ENCODE measurements at places on chromosomes 1 and 21. TPM values are rescaled to one million over a fixed set of nuclear protein-coding genes. Genes with fewer than 3 reads are reported as not detected.
A peak's percentile ranks its signal among the peaks of the same experiment; 100 is the strongest.

Gene ENO1
- total RNA-seq, result 3,632 TPM

Gene PTGS2
- 4.0 TPM for total RNA-seq

GRCh38 chr1:169648709-169649108 is 18.8 kb upstream of the SELP start:
- DNase-seq, result no peak

- no peak for DNase-seq
These were observed 1.2 kb downstream of the FHAD1 start for GRCh38 chr1:15248216-15248615.

DNA sequence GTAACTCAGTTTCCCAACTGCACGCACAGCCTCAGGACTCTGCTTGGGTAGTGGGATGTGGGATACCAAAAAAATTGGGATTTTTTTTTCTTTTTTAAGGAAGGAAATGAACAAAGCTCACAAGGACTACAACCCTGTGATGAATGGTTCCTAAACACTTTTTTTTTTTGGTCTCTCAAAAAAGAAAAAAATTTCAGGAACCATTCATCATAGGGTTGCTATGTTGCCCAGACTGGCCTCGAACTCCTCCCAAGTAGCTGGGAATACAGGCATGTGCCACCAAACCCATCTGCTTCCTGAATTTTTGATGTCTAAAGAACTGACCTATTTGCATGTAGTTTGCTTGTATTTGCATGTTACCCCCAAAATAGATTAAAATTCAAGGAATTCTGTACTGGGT is 6.8 kb downstream of the MINDY1 start:
- DNase-seq, result no peak

DNA sequence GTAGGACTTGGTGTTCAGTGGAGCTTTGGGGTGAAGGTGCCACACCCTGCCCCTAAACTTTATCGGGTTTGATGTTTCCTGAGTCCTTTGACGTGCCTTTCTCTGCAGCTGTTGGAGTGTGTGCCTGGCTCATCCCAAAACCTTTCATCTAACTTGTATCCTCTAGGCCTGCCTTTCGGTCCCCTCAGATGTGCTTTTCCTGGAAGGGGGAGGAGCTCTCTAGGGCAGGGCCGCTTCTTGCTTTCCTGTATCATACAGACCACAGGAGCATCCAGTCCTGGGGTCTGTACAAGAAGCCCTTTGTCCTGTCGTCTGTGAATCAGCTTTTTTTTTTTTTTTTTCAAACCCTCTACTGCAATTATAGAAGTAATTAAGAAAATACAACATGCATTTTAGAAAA is 35.7 kb downstream of the PTGFRN start:
- DNase-seq, result peak; percentile 25

DNA sequence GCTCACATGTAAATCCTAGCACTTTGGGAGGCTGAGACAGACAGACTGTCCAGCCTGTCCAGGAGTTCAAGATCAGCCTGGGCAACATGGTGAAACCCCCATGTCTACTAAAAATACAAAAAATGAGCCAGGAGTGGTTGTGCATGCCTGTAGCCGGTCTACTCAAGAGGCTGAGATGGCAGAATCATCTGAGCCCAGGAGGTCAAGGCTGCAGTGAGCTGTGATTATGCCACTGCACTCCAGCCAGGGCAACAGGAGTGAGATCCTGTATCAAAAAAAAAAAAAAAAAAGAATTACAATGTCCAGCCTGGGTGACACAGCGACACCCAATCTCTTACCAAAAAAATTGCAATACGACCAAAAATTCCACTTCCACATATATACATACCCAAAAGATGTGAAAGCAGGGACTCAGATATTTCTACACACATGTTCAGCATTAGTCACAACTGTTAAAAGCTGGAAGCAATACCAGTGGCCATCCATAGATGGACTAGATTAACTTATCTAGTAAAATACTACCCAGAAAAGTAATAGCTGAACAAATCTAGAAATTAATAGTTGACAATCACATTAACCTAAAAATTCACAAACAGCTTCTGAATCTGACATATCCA is 49.2 kb downstream of the ASH1L start:
- DNase-seq, result no peak

Gene FAM177B
- total RNA-seq, result not detected

- DNase-seq, result no peak
These were observed 25.7 kb upstream of the PEX10 start for GRCh38 chr1:2438038-2438437.

Gene TBX15
- 0.20 TPM for total RNA-seq

- DNase-seq, result no peak
These were observed 263.2 kb downstream of the KCTD3 start for GRCh38 chr1:215830226-215830810.

DNA sequence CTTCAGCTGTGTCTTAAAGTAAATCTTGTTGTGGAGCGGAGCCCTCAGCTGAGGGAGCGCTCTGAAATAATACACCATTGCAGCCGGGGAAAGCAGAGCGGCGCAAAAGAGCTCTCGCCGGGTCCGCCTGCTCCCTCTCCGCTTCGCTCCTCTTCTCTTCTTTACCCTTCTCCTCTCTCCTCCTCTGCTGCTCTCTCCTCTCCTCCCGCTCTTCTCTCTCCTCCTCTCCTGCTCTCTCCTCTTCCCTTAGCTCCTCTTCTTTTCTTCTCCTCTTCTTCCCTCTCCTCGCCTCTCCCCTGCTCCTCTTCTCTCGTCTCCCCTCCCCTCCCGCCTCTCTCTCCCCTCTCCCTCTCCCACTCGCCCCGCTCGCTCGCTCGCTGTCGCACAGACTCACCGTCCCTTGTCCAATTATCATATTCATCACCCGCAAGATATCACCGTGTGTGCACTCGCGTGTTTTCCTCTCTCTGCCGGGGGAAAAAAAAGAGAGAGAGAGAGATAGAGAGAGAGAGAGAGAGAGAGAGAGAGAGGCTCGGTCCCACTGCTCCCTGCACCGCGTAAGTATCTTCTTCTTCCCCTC is at the start of gene PROX1:
TSS of gene PROX1 (plus strand) at position 47 of the 580 bp plus-strand sequence. CDS start 8,563 bp downstream, outside the sequence.
- DNase-seq, result peak; percentile 75

- DNase-seq, result no peak
These were observed 2.3 kb downstream of the FGR start for GRCh38 chr1:27632387-27633297.

GRCh38 chr1:243799908-243800307 is 50.1 kb downstream of the AKT3 start:
- no peak for DNase-seq

DNA sequence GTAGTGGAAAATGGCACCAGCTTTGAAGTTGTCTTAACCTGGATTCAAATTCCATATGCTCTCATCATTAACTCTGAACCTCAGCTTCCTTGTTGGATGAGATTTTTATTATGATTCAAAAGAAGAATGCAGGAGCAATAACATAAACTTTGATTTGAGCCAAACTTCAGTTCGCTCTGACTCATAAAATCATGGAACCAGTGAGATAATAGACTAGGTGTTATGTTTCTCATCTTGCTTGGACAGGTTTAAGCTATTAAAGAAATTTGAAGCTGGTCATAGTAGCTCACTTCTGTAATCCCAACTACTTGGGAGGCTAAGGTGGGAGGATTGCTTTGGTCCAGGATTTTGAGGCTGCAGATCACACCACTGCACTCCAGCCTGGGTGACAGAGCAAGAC is 172.8 kb downstream of the CLEC20A start:
- DNase-seq, result peak; percentile 21

- DNase-seq, result no peak
These were observed 226.4 kb downstream of the NRIP1 start for GRCh38 chr21:14838400-14838799.

DNA sequence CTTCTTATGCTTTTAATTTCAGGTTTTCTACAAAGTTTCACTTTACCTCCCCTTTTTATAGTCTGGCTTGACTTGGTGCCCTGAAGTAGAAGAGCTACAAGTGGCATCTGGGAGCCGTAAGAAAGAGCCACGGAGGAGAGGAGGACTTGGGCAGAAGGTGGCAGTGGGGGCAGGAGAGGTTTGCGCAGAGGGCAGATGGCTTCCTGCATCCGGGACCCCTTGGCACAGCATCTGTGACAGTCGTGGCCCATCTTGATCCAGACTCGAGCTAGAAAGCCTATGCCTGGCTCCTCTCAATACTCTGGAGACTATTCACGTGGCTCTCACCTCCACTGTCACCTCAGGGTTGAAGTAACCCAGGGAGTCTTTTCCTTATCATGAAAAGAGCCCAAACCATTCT is 169.1 kb downstream of the DYRK1A start:
- DNase-seq, result no peak

DNA sequence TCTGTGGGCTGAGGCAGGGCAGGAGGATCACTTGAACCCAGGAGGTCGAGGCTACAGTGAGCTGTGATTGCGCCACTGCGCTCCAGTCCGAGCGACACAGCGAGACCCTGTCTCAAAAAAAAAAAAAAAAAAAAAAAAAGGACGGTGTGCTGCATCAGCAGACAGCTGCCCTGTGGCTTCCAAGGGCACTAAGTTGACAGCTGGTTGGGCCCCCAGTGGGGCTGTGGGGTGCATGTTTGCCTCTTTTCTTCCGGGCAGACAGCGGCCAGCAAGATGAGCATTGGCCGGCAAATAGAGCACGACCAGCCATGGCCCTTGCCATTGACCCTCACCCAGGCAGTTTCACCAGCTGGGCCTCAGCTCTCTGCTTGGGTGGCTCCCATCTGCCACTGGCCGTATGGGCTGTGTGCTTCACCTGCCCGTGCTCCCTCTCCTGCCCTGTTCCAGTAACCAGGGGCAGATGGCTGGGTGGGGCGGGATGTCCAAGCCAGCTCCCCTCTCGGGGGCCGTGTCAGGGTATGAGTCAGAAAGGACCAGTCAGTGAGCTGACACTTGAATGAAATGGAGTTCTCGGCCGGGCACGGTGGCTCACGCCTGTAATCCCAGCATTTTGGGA is 12.3 kb upstream of the SLC25A34 start:
- DNase-seq, result no peak

DNA sequence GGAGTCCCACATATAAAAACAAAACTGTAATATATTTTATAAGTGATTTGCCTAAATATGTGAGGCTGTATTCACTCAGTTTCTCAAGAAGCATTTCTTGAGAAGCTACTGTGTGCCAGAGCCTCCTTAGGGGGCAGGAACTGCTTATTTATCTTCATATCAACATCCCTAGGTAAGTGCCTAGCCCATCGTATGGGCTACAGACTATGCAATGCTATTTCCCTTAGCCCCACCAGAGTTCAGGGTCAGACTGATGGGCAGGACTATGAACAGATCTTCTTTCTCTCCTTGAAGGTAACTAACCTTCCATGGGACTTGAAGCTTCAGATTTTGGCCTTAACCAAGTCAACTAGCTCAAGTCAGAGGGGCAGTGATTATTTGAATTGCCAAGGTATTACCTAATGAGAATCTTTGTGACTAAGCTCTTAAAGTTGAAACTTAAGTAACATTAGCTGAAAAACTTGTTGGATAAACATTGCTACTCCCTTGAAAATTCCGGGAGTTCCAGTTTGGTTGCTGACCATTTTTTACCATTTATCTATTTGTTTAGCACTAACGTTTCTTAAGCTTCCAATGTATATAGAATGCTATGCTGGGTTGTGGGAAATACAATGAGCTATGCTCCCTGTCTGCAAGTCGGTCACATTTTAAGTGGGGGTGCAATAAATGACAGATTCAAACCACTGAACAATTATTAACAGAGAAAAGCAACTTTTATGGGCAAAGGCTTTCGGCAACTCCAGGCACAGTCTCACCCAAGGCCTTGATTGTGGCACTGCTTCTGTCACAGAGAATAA is 85.2 kb downstream of the GPR88 start:
- no peak for DNase-seq

- no peak for DNase-seq
These were observed 548.2 kb downstream of the PTPRU start for GRCh38 chr1:29784276-29785136.
